ENCODE measurements at places on chromosomes 7 and 10.
A peak's percentile ranks its signal among the peaks of the same experiment; 100 is the strongest.

DNA sequence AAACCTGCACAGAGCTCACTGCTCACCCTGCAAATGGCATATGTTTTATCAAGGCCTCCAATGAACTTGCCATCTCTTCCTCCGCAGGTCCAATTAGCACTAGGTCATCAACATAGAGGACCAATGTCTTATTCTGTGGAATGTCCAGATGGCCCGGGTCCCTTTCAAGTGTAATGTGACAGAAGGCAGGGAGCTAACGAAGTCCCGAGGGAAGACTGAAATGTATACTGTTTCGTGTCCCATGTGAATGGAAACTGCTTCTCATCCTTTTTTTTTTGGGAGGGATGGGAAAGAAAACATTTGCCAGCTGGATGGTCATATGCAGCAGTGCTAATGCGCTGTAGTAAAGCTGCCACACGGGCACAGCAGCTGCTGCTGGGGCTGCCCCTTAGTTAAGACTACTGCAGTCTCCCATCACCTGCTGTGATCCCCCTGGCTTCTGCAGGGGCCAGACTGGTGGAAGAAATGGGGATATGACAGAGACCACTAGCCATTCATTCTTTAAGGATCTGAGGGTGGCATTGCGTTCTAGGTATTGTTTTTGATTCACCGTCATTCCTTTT lies 61.7 kb upstream of the CCNY start:
- DNase-seq, result no peak

DNA sequence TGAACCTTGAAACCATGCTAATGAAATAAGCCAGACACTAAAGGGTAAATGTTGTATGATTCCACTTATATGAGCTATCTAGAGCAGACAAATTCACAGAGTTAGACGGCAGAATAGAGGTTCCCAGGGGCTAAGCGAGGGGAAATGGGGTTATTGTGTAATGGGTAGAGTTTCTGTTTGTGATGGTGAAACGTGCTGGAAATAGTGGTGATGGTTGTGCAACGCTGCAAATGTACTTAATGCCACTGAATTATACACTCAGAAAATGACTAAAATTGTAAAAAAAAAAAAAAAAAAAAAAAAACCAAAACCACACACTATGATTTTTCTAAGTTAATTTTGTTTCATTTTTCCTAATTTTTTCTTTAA lies 30.0 kb downstream of the SFXN4 start:
- no peak for DNase-seq

- no peak for DNase-seq
Measured at GRCh38 chr7:107026166-107026565, 18.3 kb upstream of the PRKAR2B start.

DNA sequence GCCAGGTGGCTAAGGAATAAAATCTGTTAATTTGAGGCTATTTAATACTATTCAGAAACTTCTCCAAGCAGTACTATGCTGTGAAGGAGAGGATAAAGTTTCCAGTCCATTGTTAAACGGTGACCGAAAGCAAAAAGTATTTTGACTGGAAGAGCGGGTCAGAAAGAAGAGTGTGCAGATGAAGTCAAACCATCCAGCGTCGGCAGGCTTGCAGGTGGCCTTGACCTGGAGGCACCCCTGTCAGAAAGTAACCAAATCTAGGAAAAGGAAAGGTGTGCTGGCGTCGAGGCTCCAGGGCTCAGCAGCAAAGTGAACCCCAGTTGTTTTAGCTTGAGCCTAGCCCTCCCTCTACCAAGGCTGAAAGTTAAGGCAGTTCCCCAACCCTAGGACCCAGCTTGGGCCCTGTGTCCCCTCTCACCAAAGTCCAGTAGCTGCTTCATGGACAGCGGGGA lies 544 bp downstream of the PDK4 start:
- no peak for DNase-seq

DNA sequence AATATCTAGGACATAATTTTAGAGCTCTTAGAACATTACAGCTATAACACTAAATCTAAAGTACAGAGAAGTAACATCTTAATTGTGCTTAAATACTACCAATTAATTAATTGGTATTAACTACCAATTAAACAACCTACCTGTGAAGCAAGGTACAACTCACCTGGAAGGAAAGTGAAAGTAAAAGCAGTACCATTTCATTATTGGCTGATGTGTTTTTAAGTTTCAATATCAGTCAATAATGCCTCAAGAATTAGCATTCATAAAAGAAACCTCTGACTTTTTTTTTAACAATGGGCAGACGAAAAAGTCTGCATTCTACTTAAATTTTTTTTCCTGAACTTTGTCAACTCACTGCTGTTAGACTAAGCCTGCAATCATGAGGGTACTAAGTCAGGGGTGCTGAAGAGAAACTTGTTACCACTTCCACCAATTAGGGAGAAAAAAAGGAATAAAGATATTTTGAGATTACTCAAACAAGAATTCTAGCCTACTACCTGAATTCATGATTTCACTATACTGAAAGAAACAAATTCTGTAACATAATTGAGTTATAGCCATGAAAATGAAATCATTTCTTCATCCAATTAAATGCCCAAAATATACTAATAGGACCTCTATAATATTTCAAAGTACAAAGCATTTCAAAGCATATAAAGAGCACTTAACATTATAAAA lies 19.9 kb downstream of the UPF2 start:
- DNase-seq, result no peak

GRCh38 chr7:117505238-117505637 lies 25.4 kb downstream of the CFTR start:
- DNase-seq, result no peak

DNA sequence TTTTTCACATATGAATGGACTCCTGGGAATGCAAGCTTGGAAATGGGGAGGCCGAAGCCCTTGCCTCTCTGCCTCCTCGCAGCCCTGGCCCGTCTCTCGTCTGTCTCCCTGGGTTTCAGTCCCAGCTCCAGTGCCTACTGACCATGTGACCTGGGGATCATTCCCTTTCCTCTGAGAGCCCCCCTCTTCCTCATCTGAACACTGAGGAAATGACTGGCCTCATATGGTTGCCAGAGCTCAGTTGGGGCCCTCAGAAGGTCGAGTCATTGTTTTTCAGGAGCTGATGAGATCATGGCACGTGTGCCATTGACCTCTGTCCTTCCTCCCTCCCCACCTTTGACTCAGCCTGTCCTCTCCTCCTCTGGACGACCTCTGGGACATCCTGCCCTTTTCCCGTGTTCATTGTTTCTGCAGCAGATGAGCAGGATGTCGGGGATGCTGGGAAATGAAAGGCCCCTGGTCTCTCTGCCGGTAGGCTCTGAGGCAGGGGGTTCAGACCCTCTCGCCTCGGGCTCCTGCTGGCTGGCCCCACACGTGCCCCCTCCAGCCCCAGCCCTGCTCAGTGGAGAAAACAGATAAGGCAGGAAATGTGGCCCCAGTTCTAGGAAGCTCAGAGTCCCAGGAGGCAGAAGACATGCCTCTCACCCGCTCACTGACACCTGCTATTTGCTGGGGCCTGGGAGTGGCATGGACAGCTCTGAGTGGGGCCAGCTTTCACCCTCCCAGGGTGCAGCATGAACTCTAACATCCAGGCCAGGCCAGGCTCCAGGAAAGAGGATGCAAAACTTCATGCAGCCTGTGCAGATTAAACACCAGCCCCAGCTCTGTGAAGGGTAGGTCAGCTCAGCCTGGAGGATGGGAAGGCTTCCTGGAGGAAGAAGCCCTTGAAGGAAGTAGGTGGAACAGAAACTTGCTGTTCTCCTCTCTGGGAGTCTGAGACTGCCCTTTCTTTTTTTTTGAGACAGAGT lies 8.3 kb upstream of the PPP1R35 start:
- DNase-seq, result no peak

DNA sequence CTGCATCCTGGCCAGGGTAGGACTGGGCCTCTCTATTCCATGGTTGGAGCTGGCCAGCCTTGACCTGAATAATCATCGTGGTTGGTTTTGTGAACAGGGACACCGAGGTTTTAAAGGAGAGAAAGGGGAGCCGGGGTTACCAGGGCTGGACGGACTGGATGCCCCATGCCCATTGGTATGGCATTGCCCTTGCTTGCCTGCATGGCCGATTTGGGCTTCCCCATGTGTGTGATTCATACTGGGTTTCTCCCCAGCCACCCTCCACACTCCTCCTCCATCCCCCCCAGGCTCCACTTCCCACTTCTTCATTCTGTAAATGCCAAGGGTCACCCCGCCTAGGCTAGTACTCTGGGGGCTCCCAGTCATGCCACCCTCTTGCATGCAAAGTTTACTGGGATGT lies 98.8 kb upstream of the MACROH2A2 start:
- DNase-seq, result no peak

- DNase-seq, result no peak
Measured at GRCh38 chr7:19437446-19437845, 271.4 kb downstream of the POLR1F start.

GRCh38 chr7:113727486-113727885 lies 191.3 kb downstream of the PPP1R3A start:
- no peak for DNase-seq

DNA sequence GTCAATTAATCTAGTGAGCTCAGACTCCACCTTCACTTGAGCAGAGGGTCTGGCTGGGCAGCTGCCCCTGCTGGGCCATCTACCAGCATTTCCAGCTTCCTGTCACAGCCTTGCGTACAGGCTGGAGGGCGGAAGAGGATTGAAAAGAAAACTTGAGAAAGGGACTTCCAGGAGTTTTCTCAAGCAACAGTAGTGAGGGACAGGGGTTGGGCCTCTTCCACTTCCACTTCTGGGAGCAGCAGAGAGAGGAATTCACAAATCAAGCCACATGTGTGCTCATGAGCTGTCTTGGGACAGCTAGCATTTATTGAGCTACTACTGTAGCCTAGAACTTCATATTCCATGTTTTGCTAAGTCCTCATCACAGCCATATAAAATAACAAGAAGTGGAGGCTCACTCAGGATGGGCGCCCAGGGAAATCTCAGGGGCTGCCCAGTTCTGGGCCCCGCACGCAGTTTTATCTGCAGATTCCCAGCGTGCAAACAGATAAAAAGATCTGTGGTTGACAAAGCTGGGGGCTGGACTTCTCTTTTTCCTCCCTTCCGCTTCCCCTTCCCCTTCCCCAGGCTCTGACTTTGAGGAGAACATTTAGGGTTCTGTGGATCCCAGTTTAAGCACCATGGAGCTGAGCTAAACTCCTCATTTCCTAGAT lies 135.8 kb downstream of the RGS10 start:
- no peak for DNase-seq

DNA sequence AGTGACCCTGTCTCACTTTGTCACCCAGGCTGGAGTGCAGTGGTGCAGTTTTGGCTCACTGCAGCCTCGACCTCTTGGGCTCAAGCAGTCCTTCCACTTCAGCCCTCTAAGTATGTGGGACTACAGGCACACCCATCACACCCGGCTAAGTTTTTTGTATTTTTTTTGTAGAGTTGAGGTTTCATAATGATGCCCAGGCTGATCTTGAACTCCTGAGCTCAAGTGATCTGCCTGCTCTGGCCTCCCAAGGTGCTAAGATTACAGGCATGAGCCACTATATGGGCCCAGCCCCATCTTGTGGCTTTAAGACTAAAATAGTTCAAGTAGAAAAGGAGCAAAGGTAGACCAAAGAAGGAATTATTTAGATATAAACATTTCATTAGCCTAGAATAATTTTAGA lies 65.5 kb downstream of the MLLT10 start:
- DNase-seq, result no peak

DNA sequence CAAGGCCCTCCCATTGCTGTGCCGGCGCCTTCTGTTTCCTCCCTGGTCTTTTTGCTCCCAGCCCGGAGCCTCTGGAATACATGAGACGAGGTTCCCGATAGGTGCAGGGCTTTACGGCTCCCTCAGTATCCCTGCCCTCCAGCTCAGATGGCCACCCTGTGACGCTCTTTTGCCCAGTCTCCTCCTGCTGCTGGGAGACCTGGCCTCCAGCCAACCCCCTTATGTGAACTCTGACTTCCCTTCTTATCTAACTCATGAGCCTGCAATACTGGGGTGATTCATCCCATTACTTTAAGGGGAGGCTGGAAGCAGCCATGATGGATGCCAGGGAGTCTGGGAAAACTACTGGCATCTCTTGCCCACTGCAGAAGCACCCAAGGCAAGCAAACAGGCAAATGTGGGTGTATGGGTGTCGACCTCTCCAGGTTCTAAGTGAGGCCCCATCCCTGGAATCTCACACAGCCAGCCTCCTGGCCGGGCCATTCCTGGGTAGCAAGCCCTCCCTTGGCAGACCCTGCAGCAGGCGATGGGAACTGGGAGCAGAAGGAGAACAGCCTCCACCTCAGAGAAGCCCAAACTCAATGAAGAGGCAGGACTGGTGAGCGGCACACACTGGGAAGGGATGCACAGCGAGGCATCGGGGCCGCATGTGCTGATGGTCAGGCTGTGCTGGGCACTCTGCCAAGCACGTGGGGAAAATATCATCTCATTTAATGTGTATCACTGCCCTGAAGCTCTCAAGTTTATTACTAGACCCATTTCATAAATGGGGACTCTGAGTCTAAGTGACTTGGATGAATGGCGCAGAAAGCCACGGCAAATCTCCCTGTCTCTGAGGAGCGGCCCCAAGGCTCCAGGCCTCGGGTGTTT lies 97.5 kb downstream of the FAM53B start:
- no peak for DNase-seq

DNA sequence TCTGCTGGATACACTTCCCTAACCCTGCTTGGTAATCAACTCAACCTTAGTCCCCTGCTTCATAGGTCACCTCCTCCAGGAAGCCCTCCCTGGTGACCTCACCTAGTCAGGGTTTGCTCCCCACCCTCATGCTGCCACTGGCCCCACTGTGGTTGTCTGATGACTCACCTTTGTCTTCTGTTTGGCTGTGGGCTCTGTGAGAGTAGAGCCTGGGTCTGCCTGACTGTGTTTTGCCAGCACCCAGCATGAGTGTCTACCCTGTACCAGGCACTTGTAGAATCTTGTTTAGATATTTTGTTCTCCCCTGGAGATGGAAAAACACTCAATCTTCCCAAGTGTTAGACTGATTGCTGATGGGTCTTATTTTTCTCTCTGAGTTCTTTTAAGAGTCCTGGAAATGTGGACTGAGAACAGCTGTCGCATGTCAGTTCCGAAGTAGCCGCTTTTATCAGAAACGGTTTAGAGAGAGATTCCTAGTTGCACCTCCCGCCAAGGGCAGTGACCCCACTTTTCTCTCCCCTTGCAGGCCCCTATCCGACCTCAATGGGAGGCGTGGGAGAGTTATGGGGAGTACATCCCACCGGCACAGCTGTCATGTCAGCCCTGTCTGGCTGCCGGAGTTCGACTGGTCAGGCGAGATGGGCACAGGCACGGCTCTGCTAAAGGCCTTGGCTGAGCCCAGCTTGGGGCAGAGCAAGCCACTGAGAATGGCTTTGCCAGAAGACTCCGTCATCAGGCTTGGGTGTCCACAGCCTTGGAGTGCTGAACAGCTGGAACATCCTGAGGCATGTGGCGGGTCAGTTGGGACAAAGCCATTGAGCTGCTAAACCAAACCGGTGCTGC lies 134.3 kb downstream of the GRK5 start:
- DNase-seq, result peak; percentile 39

DNA sequence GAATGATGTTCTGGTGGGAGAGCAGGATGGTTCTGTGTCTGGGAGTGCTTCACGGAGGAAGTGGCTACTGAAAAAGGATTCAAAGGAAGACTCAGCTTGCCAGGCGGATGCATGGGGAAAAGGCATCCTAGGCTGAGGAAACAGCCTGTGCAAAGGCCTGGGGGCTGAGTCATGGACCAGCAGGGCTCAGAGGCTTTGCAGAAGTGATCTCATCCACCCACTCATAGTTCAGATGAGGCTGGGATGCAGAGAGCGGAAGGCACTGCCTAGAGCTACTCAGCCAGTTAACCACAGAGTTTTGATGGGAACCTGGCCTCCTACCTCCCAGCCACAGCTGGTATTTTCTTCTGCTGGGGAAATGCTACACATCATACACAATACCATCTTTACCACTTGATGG lies 15.8 kb upstream of the ADAMTS14 start:
- DNase-seq, result peak; percentile 11

GRCh38 chr7:138008588-138009349 lies 6.9 kb upstream of the CREB3L2 start:
- no peak for DNase-seq

GRCh38 chr7:157021071-157021870 lies 10.8 kb upstream of the MNX1 start:
- DNase-seq, result no peak

Measured in stimulated activated CD8-positive, alpha-beta memory T cell treated with anti-CD3 and anti-CD28 coated beads, Interleukin-15, amount 100 ng/mL, for 4 hours (primary cell).